Immature natural killer cell (primary cell): ENCODE measurements at places on chromosomes 4 and X. TPM values are rescaled to one million over a fixed set of nuclear protein-coding genes. Genes with fewer than 3 reads are reported as not detected.
A peak's percentile ranks its signal among the peaks of the same experiment; 100 is the strongest.

LIMCH1 gene
- not detected for polyA plus RNA-seq

TEC gene
- 2.9 TPM for polyA plus RNA-seq

EDA gene
- polyA plus RNA-seq = not detected

GRCh38 chr4:153183146-153183545 lies 21.1 kb upstream of the TRIM2 start:
- DNase-seq = no peak

DNA sequence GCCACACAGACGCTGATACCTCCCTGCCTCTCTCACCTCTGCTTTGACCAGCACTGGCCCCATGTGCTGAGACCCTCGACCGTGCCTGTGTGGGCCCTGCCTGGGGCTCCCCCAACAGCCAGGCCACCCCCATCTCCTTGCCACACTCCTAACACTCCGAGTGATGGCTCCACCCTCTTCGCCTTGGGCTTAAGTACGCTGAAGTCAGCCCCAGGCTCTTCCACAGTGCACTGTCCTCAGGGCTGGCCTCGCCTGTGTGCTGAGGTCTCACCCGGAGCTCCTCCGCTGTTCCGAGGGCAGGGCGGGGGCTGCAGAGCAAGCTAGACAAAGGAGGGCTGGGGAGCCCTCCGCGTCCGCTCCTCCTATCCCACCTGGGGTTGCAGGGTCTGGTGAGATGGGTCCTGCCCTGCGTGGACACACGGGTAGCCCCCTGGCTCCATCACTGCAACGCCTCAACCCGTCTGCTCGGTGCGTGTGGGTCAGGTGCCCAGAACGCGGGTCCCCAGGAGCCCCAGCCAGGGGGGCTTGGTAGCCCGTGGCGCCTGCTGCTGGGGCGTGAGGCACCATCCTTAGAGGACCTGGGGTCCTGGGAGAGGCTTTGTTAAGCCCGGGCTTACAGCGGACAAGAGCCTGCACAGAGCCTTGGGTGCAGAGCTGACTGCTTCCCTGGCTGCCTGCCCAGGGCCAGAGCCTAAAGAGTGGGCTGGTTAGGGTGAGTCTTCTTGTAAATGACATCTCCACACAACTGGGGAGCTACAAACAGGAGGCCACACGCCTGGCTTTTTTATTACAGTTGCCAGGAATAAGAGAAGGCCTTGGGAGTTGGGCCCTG lies 42.6 kb upstream of the NKX1-1 start:
- no peak for DNase-seq

DUSP9 gene
- polyA plus RNA-seq = not detected

GRCh38 chr4:60485276-60485675 lies 714.9 kb upstream of the ADGRL3 start:
- DNase-seq = no peak

IQCM gene
- polyA plus RNA-seq = not detected

DNA sequence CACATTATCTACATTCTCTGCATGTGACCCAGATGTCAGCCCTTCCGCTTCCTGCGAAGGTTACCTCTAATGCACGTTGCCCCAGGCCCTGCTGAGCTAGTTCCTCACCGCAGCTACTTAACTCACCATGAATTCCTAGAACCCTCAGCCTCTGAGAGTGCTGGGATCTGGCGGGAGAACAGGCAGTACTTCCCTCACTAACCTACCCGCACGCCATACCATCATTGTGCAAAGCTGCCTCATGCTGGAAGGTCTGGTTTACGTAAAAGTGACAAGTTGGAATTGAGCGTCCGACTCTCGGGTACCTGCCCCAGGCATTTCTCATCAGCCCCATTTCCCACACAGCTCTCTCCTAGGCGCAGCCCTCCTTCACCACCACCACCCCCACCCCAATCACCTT lies 6.3 kb downstream of the SLC25A4 start:
- DNase-seq = no peak

- DNase-seq = no peak
Measured at GRCh38 chrX:129663171-129663570, 8.4 kb upstream of the APLN start.

GRCh38 chr4:7524064-7524682 lies 89.4 kb upstream of the PSAPL1 start:
- peak; percentile 62 for DNase-seq

FHIP1A gene
- not detected for polyA plus RNA-seq

GRCh38 chr4:181752516-181752915 lies 490.7 kb upstream of the TENM3 start:
- DNase-seq = no peak

NR3C2 gene
- polyA plus RNA-seq = 1.2 TPM

SLC34A2 gene
- polyA plus RNA-seq = not detected
